Stimulated activated CD4-positive, alpha-beta T cell treated with anti-CD3 and anti-CD28 coated beads, Interleukin-4, amount 100 ng/mL, for 1 hour (primary cell): ENCODE measurements at places on chromosomes 7 and 10.
A peak's percentile ranks its signal among the peaks of the same experiment; 100 is the strongest.

GRCh38 chr10:14413523-14413922 lies 82.8 kb upstream of the FRMD4A start:
- no peak for DNase-seq

DNA sequence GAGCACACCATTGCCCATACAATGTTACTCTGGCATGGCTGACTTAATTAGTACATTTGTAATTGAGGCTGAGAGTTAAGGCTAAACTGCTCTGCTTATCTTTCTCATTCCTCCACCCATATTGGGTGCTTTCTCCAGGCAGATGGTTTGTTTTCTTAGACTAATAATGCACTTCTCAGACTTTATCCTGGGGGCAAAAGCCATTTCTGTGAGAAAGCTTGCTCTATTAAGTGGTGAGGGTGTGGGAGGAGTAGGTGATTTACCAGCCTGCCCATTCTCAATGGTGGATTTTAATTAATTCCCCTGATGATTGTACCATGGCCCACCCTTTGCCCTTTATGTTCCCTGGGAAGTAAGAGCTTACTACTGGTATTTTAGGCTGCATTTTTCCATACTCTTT lies 174.8 kb downstream of the FOXP2 start:
- no peak for DNase-seq

GRCh38 chr7:106521541-106521940 lies 139.4 kb downstream of the CCDC71L start:
- no peak for DNase-seq

- DNase-seq = no peak
These were observed 350.0 kb downstream of the CRPPA start for GRCh38 chr7:16071246-16071857.

DNA sequence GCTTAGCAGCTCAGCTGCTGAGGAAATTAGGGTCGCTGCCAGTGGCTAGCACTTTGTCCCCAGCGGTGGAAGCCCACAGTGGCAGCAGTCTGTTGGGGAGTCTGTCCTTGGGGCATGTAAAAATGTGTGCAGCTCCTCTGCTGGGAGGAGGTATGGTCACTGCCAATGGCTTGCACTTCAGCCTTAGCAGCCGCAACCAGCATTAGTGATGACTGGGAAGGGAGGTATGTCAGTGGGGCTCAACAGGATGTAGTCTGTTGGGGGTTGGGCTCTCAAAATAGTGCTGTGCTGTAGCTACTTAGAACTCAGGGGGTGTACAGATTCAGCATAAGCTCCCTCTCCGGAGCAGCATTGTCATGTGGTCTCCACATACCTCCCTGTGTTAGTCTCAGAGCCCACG lies 189.9 kb downstream of the ZEB1 start:
- DNase-seq = no peak

DNA sequence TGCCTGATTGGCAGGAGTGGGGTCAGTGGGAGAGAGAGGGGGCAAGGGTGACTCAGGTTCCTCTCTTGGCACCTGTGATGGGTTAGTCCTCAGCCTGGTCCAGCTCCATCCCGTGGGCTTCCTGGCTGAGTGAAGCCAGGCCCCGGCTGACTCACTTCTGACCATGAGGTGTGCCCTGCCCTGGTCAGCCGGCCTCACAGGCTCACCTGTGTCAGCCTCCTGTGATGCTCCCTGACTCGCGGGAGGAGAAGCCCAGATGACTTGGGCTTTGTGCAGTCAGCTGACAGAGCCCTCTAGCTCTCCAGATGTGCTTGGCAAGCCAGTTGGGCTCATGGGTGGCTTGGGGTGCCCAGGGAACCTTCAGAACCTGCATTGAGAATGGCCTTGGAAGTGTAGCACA lies 16.0 kb upstream of the PPIF start:
- DNase-seq = no peak

DNA sequence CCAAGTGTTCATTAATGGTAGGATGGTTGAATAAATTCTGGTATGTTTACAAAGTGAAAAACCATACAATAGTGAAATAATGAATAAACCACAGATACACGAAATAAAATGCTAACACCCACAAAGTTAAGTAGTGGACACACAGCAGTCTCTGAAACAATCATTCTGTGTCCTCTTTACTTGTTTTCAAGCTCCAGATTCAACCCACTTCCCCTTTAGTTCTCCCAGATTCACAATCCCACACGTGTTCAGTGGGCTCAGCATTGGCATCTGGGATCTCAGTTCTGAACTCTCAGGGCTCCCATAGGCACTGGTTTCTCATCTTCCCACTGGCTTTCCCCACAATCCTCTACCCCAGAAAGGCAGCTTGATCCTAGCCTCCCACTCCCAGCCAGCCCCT lies 44.9 kb downstream of the SEM1 start:
- no peak for DNase-seq

- DNase-seq = peak; percentile 50
These were observed 27.1 kb downstream of the TNRC18 start for GRCh38 chr7:5396542-5396941.
